IPS DF 6.9 (cell line): ENCODE measurements at places on chromosomes 2 and 18.

DNA sequence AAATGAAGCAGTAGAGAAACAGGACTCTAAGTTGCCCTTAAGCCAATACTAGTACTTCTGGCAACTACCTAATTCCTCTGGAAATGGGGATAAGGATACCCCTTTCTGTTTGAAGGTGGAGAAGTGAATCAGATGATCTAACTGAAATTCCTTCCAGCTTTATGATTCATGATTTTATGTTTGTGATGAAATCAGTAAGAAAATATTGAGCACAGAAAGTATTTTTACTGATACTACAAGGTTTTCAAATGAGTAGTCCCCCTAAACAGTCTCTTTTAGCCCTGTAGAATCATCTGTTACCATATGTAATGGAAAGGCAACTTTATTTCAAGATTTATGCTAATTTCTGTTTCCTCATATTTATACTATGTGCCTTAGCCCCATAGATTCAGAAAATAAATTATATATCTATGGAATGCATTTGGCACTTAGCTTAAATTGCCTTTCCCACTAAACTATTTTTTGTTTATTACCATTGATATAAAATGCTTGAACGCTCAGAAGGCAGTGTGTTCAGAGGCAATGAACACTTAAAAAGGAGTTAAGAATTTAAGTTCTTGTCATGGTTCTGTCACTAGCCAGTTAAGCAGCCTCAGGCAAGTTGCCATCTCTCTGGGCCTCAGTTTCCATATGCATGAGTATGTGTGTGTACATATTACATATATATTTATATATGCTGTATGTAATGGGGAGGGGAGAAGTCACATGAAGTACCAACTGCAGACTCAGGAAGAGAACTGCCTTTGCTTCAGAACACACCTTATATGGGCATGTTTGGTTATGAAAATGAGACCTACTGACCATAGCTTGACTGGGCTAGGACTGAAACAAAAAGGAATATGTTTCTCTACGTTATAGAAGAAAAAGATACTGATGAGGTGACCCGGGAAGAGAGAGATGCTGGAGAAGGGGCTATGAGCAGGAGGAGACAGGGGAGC is 97.7 kb downstream of the CDC42EP3 start:
- DNase-seq, result no peak

GRCh38 chr2:50746526-50746925 is 285.4 kb downstream of the NRXN1 start:
- peak; percentile 33 for DNase-seq

- no peak for DNase-seq
Measured at GRCh38 chr18:47932603-47933002, 2.1 kb upstream of the SMAD2 start.

DNA sequence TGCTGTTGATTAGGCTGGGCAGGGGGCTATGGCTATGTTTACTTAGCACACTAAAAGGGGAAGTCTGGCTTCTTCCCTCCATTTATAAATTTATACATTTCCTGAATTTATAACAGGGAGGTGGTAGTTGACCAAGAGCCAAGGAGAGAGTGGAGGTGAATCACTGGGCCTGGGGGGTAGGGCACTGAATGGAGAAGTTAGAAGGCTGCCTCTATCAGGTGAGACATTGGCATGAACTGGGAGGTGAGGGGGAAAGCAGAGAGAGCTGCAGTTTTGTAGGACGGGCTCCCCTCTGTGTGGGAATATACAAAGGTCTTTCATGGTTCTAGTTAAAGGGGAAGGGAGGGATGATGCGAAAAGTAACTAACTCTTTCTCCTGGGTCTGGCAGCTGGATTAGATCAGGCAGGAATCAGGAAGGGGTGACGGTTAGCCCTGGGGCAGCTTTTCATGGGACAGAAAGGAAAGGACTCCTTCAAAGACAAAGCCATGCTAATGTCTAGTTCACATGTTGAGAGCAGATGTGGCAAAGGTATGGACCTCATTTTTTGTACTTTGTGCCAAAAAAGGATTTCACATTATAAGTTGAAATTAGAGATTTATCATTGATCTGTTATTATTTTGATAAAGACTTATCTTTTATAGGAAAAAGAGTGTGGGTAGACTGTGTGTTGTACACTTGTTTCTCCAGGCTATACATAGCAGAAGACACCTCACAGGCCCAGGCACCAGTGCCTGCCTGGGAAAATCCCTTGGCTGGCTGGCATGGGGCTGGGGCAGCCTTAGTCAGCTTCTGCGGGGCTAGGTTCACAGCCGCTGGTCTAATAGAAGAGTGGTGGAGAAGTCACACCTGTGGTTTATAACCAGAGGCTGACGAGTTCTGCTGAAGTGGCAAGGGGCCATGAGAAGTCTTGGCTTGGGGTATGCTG is 158.7 kb downstream of the CLIP4 start:
- DNase-seq, result no peak

- DNase-seq, result no peak
Measured at GRCh38 chr2:139155991-139156390, 375.8 kb upstream of the NXPH2 start.

DNA sequence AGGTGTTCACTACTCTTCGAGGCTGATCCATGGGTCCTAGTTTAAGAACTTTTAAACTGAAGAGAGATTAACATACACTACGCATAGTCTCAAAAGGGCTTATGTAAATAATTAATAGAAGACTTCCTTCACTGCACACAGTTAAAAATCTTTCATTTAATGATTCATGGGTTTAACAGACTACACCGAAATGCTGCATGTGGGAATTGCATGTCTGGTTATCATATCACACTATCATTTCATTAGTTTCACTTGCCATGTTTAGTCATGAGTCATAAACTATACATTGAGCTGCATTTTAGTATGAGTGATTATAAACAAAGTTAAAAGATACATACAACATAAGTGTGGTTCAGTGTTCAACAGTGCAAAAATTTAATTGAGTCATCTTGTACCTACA is 31.2 kb downstream of the GLS start:
- DNase-seq, result no peak
